ENCODE measurements at places on chromosomes 12 and 14.

GRCh38 chr14:103302966-103303365 lies 31.1 kb upstream of the EIF5 start:
- DNase-seq, result no peak

GRCh38 chr14:19823765-19824164 lies 20.2 kb downstream of the OR4N2 start:
- DNase-seq, result no peak

GRCh38 chr12:132456944-132457495 lies 32.9 kb upstream of the FBRSL1 start:
- DNase-seq, result no peak

- no peak for DNase-seq
Measured at GRCh38 chr14:55450539-55450938, 10.1 kb upstream of the TBPL2 start.

DNA sequence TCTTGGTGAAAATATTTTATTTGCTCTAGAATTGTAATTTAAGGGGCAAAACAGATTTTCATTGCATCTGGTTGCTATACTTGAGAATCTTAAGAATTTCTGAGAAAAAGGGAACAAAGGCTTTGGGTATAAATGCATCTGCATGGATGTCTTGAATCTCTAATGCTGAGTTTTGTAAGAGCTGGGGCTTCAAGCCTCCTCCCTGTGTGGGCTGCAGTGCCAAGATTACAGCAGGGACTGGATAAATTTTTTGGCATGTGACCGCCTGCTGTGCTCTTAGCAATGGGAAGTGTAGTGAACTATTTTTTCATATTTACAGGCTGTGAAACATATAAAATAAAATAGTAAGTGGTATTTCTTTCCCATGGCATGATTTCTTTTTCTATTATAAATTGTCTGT lies 70.0 kb downstream of the SLC38A6 start:
- DNase-seq, result no peak

DNA sequence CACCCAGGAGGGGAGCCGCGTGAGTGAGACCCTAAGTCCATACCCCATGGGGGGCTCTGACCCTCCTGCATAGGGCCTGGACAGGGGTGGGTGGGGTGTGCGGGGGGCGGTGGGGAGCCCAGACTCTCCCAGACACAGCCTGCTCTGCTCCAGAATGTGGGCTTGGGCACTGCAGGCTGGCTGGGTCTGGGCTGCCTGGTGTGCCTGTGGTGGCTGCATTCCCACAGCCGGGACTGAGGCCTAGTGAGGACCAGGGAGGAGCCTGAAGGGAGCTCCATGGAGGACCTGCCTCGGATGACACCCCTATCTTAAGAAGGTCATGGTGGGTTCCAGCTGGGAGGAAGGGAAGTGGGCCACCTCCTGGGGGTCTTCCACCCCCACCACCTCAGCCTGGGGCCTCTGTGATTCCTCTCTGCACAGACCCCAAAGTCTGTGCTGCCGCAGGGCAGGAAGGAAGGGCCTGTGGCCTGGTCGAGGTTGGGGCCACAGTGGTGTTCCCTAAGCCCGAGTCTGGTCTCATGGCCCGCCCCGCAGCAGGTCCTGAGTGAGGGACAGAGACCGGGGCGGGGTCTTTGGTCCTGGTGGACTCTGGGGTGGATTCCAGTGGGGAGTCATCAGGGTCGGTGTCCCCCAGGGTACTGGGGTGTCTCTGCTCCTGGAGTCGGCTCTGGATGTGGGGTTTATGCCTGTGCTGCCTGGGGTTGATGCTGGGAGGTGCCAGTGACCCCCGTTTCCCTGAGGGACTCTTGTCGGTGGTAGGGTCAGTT lies 392.3 kb downstream of the TMEM121 start:
- DNase-seq, result no peak
